COR-L47 (cell line): ENCODE measurements at places on chromosomes 11 and 22.

DNA sequence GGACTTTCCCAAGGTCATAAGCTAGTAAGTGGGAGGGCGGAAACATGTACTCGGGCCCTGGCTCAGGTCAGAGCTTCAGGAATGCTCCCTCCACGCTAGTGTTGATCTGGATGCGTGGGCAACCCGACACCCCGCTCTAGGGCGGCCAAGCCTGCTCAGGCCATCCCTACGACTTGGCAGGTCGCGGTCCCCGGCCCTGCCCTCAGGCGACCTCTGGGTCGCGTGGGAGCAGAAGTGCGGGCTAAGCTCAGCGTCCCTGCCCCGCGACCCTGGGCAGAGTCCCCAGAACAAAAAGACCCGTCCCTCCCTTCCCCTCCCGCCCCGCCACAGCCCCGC is 781 bp upstream of the TEF start:
- DNase-seq: no peak

DNA sequence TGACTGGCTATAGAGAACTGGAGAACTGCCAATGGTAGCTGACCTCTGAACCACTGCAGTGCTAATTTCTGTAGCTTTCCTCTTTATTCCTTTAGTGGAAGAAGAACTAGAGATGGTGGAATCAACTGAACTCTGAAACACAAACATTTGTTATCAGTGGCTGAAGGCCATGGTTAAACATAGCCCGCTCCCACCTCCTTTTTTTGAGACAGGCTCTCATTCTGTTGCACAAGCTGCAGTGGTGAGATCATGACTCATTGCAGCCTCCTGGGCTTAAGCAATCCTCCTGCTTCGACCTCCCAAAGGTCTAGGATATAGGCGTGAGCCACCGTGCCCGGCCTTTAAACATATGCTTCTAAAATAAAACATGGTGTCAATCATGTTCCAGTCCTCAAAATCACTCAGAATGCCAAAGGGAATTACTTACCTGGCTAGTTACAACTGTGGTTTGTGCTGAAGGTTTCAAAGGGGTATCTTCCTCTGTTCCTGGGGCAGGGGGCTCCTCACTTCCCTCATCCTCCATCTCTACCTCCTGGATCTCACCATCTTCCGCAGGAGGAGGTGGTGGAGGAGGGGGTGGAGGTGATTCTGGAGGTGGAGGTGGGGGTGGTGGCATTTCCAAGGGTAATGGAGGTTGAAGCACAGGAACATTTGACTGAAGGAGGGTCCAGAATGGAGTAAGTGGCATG is 9.0 kb upstream of the AGBL2 start:
- no peak for DNase-seq

- peak; percentile 24 for DNase-seq
Measured at GRCh38 chr11:83249972-83250593, 36.1 kb downstream of the CCDC90B start.

GRCh38 chr11:8235925-8236324 is 27.8 kb downstream of the LMO1 start:
- DNase-seq: no peak

DNA sequence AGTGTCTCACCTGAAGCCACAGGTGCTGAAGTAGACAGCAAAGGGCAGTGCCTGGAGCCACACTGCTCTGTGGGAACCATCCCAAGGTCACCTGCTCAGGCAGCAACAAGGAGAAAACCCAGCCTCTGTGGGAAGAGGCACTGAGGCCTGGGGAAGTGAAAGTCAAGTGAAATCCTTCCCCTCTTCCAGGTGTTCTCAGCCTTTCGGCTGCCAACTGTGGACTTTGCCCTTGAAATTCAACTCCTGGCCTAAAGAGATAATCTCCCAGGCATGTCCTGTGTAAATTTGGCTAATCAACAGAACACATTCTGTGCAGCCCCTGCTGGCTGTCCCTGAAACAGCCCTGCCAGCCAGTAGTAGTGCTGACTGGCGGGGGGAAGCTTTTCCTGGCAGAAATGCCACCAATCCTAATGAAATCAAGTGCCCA is 112.1 kb downstream of the RPL27A start:
- DNase-seq: no peak

- no peak for DNase-seq
Measured at GRCh38 chr11:108670451-108670850, 5.6 kb downstream of the DDX10 start.

GRCh38 chr22:43749473-43749872 is 62.6 kb downstream of the EFCAB6 start:
- no peak for DNase-seq

- DNase-seq: peak; percentile 37
Measured at GRCh38 chr11:36149538-36150242, 139.5 kb downstream of the COMMD9 start.

GRCh38 chr11:35166369-35167360 is 27.7 kb downstream of the CD44 start:
- DNase-seq: no peak

GRCh38 chr11:120810251-120810650 is 213.7 kb upstream of the TBCEL start:
- DNase-seq: no peak

GRCh38 chr22:37193629-37194191 is 5.7 kb upstream of the C1QTNF6 start:
- DNase-seq: no peak

DNA sequence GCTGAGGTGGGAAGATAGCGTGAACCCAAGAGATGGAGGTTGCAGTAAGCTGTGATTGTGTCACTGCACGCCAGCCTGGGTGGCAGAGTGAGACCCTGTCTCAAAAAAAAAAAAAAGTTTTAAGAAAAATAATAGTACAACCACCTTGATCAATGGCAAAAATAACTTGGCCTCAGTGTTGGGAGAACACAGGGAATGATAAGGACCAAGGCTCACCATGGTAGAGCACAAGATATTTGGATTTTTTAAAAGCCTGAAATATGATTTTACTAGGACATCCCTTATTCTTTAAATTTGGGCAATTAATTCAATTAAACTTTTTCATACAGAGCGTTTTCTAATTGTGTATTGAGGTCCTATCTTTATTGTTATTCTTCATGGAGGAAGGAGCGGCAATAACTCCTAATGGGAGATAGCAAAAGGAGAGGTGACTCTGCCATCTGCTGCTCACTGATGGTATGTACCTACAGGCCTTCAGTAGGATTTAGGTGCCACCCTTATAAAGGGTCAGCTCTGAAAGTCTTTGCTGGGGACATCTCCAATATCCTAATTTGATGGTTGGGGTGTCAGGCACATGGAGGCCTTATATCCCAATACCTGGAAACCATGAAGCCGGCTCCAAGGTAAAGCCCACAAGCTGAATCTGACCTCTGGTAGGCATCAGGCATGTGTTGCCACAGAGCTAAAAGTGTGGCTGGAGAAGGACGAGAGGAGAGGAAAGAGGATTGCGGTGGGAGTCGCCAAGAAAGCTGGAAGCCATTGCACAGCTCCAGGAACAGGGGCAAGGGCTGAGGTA is 21.9 kb upstream of the POLD3 start:
- DNase-seq: peak; percentile 38

DNA sequence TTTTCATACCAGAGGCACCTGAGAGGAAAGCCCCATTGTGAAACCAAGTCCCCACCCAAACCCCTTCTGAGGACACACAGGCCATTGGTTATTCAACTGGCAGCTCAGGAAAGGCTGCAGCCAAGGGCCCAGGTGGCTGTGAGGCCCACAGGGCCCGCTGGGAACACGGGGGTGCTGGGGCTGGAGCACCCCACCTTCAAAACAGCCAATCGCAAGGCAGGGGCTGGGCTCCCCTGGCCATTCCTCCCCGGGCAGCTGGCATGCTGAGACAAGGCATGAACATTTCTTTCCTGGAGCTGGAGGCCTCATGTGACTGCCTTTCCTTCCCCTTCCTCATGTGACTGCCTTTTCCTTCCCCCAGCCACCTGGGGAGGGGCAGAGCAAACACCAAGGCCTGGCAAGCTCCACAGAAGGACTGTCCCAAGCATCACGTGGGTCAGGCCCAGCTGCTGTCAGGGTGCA is 76.9 kb downstream of the PIWIL3 start:
- DNase-seq: peak; percentile 59

DNA sequence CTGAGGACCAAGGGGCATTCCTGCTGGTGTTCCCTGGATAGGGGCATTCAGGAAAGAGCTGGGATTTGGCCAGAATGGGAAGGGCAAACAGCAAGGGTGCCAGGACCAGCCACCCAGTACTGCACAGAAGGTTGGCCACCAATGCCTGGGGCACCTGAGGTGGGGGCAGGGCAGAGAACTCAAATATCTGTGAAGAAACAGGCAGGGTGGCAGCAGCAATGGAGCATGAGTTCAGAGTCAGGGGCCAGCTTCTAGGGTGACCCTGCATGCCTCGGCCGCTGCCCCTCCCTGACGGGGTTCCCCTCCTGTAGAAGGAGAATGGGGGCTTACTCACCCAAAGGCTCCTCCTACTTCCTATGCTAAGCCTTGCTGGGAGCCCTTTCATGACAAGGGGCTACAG is 79.3 kb upstream of the SHANK2 start:
- DNase-seq: no peak

GRCh38 chr11:1853376-1854131 is 670 bp downstream of the LSP1 start:
- no peak for DNase-seq

- no peak for DNase-seq
Measured at GRCh38 chr11:8263109-8263768, 439 bp downstream of the LMO1 start.

- peak; percentile 5 for DNase-seq
Measured at GRCh38 chr11:110903830-110904229, 191.6 kb upstream of the ARHGAP20 start.

- no peak for DNase-seq
Measured at GRCh38 chr11:31806186-31806927, 4.8 kb downstream of the PAX6 start.

- no peak for DNase-seq
Measured at GRCh38 chr11:45179686-45180178, 33.3 kb downstream of the PRDM11 start.

- no peak for DNase-seq
Measured at GRCh38 chr11:35721651-35722282, 59.2 kb downstream of the TRIM44 start.

DNA sequence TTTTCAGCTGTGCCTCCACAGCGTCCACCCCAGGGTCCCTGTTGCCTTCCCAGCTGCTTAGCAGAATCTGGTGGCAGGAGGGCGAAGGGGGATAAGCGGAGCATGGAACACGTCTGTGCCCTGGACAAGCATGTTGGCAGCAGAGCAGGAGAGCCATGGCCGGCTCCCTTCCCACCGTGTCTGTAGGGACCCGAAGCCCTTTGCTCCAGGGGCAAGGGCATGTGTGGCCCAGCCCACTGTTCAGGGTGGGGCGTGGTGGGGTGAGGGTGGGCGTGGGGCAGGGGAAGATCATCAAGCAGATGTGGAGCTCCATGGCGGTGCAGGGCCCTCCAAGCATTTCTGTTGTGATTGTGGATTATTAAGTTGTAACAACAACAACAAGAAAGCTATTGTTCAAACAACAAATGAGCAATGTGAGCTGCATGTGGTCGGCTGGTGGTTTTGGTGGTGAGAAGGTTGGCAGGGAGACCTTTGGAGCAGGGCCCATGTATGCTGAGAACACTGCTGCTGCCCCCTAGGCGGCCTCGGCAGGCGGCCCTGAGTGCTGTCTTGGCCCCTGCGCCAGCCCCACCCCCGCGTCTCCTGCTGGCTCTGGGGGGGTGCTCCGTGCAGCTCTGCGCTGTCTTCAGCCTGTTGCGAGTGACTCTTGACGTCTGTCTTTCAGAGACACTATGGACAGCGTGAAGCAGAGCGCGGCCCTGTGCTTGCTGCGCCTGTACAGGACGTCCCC is 50.9 kb downstream of the AP2A2 start:
- DNase-seq: no peak

DNA sequence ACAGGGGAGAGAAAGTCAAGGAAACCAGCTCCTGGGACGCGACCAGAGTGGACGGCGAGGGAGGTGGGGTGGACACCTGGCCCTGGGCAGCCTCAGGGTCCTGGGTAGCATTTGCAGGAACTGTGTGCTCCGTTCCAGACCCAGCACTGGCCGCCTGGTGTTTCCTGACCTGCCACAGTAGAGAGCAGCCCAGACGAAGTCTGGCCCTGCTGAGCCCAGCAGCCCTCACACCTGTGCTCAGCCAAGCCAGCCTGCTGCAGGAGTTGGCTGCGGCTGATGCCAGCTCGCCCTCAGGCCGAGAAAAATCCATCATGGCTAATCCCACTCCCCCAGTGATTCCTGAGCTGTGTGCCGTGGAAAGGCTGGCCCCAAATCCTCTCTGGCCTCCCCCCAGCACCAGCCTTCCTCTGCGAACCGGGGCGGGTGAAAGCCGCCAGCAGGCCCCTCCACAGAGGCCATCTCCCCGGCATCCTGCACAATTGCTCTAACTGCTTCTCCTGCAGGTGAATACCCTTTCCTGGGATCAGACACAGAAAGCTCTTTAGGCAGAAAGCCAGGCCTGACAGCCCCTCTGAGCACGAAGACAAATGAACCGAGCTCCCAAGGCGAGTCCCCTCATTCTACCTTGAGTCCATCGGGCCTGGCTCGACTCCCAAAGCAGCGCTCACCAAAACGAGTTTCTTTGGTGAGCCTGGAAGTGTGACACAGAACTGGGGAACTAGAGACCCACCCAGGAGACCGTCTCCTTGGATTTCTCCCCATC is 88.6 kb downstream of the RTL6 start:
- DNase-seq: no peak

GRCh38 chr11:29751618-29752017 is 265.2 kb downstream of the KCNA4 start:
- DNase-seq: no peak

DNA sequence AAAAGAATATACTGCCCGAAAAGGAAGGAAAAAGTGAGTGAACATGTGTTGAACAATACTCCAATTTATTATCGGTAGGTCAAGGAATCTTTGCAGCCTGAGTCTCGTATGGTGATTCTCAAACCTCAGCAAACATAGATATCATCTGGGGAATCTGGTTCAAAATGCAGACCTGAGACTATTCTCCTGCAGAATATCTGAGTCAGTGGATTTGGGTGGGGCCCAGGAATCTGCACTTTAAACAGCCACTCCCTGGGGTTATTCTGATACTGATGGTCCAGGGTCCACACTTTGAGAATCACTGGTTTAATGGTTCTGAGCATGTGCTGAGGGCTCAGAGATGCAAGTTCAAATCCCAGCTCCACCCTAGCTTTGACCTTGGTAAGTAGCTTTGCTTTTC is 53.6 kb upstream of the GRK3 start:
- DNase-seq: no peak

DNA sequence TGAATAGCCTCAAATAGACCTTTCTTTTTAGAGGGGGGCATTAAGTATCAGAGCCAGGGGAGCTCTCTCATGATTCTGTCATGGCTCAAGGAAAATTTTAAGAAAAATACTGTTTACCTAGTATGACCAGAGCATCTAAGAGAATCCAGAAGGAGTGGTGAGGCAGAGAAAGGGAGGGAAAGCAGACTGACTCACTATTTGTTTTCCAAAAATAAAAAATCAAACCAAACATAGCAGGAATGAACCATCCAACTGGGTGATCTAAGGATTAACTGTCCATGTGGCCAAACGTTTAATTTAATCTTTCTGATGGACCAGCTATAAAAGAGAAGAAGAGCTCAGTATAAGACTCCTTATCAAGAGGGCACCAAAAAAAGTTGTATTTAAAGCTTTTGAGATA is 70.8 kb downstream of the GAB2 start:
- no peak for DNase-seq

DNA sequence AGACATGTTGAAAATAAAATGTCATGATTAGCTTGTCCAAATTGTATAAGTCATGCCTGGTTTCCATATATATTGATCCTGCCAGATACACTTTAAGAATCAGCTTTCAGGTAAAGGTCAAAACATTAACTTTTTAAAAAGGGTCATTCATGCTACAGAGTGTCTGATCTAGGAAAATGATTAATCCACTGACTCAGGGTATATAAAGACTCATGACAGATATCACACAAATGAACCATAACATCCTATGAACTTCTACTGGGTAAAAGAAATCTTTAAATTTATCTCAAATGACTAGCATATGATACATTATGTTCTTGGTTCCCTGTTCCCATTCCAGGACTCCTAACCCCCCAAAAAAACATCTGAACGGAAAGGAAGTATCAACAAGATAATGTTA is 11.7 kb downstream of the MRTFA start:
- DNase-seq: no peak
